ENCODE measurements at places on chromosomes 11 and 22.
A peak's percentile ranks its signal among the peaks of the same experiment; 100 is the strongest.

DNA sequence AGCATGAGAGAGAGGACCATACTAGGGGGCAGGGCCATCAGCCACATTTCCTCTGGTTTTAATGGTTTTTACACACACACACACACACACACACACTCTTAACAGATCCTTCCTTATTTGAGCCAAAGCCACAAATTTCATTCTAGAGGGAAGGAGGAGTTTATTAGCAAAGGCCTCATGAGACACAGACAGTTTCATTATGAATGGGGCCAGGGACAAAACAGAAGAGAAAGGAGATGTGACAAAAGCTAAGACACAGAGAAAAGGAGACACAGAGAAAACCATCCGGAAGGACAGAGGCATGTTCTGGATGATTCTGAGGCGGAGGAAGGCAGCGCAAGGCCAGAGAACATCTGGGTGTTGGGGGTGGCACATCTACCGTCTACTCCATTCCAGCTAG lies 32.2 kb upstream of the ARFGAP3 start:
- no peak for DNase-seq

- DNase-seq, result no peak
Measured at GRCh38 chr11:94185416-94186084, 56.9 kb downstream of the PANX1 start.

GRCh38 chr22:47259990-47260389 lies 497.5 kb downstream of the TBC1D22A start:
- DNase-seq, result no peak

- DNase-seq, result no peak
Measured at GRCh38 chr22:47310601-47311000, 548.2 kb downstream of the TBC1D22A start.

DNA sequence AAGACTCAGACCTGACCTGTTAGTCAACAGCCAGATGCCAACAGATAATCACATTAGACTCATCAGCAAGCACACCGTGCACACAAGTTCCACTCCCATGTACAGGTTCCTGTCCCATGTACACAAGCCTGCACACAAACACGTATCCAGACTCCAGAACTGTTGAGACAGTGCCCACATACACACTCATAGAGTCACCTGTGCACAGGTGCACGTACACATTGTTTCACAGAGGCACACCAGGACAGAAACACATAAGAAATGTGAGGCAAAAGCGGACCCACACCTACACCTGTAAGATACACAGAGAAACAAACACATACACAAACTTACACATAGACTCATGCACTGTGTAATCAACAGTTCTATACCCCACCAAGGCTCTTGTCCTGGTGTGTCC lies 2.7 kb upstream of the ZNF74 start:
- no peak for DNase-seq

DNA sequence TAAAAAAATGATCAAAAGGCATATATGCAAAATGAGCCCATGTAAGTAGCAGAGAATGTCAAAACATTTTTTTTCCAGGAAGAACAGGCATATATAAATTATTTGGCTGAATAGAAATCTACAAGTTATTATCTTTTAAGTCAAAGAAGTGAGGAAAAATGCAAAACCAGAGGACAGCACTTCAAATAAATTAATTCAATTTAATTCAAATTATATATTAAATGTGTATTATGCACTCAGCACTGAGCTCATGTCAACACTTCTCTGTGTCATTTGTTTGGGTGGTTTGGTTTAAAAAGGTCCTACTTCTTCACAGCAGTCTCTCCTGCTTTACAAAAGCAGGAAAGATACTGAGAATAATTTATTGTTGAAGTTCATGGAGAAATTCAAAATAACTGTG lies 41.9 kb upstream of the PDGFD start:
- DNase-seq, result no peak

DNA sequence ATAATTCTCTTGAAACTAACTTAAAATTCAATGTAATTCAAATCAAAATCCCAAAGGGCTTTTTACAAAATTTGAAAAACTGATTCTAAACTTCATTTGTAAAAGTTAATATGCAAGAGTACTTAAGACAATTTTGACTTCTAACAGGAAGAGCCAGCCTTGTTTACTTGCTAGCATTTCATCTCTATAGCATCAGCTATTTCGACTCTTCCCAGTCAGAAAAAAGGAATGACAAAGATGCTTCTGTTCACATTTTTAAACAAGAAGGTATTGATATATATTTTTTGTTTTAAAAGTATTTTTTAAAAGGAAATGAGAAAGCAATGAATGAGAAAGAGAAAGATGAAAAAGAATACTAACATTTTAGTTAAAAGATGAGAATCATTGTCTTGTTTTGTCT lies 16.4 kb downstream of the SLN start:
- DNase-seq, result no peak

DNA sequence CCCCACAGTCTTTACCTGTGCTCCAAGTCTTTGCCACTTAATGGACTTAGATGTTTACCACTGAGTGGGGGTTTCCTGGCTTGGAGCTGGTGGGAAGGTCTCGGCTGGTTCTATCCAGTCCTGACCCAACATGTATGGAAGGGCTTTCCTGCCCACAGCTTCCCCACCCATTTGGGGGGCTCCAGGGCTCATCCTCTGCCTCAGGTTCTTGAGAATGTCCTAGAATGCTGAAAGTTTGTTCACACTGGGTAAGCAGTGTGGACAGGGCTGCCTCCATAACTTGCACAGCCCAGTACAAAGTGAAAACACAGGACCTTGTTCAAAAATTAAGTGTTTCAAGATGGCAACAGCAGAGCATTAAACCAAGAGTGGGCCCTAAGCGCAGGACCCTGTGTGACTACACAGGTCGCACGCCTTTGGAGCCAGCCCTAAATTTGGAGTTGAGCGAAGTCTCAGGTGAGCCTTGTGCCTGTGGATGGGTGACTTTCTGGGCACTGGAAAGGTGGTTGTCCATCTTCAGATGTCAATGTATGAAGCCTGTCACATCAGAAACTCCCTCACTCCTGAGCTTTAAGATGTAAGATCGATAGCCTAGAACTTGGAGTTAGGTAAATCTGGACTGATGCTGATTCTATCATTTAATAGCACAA lies 72.7 kb upstream of the NARS2 start:
- DNase-seq, result no peak

DNA sequence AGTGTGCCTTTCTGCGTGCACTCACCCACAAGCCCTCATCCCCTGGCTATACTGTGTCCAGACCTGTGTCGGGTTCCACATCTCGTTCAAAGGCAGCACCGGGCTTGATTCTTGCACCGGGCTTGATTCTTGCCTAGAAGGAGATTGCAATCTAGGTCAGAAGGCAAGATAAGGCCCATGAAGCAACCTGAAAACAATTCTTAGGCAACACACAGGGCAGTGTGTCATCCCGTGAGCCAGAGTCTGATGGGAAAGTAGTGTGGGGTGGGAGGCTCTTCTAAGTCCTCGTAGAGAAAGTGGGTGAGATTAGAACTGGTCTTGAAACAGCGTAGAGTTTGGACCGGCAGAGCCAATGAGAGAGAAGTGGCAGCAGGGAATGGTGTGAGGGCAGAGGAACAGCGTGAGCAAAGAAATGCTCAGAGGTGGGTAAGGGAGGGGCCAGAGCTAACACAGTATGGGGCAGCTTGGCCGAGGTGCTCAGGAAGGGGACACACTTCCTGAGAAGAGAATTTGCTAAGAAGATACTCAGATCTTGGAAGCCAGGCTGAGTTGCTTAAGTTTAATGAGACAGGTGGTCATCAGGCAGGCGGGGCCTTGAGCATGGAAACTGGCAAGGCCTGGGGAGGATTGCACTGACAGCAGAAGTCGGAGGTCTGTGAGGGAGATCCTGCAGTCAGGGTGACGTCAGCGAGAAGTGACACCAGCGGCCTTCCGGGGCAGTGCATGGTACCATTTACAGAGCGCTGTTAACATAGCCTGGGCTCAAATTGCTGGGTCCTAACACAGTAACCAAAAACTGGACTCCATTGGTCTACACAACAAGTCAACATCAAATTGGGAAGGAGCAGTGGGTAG lies 40.7 kb upstream of the DKK3 start:
- no peak for DNase-seq

- DNase-seq, result no peak
Measured at GRCh38 chr11:29208117-29208516, 808.7 kb downstream of the KCNA4 start.

- DNase-seq, result no peak
Measured at GRCh38 chr22:48753381-48753730, 1074.3 kb downstream of the BRD1 start.

- no peak for DNase-seq
Measured at GRCh38 chr11:73271936-73272679, at the start of gene P2RY6. Gene P2RY6 (plus strand): TSS chr11:73272338. CDS start chr11:73296519, 24,181 bp downstream.

DNA sequence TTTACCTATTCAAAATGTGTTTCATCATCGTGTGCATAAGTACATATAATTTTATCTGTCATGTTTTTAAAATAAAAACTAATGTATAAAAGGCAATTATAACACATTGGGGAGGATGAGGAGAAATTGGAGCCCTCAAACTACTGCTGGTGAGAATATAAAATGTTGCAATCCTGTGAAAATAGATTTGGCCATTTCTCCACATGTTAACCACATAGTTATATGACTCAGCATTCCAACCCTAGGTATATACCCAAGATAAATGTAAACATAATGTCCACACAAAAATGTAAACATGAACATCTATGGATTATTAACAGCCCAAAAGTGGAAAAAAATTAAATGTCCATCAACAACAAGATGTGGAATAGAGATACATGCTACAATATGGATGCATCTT lies 928.0 kb upstream of the FAT3 start:
- DNase-seq, result no peak

- peak; percentile 57 for DNase-seq
Measured at GRCh38 chr11:75547617-75548058, 14.4 kb upstream of the SERPINH1 start.

DNA sequence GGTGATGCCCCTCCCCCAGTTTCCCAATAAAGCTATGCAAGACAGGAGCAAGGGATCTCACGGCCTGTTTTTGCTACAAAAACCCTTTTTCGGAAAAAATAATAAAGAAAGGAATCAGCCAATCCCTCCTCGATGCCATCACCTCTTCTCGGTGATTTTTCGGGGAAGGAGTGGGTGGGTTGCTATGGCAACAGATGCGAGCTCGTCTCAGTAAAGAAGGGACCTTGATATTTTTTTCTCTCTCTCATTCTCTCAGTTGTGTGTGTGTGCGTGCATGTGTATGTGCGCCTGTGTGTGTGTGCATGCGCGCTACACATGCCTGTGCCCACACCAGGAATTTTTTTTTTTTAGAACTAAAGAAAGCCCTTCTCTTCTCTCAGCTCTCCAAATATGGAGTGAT lies 3.8 kb upstream of the NPAS4 start:
- DNase-seq, result no peak

DNA sequence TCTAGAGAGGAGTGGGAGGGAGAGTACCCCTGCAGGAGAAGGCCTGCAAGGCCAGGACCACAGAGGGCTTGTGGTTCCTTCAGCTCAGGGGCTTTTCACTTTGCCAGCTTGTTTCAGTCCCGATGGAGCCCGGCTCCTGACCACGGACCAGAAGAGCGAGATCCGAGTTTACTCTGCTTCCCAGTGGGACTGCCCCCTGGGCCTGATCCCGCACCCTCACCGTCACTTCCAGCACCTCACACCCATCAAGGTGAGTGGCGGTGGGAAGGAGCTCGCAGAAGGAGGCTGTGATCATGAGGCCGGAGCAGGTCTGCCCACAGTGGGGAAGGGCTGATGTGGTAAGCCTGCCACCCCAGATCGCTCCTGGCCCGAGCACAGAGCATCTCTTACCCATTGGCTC lies 13.5 kb downstream of the ACP2 start:
- no peak for DNase-seq

DNA sequence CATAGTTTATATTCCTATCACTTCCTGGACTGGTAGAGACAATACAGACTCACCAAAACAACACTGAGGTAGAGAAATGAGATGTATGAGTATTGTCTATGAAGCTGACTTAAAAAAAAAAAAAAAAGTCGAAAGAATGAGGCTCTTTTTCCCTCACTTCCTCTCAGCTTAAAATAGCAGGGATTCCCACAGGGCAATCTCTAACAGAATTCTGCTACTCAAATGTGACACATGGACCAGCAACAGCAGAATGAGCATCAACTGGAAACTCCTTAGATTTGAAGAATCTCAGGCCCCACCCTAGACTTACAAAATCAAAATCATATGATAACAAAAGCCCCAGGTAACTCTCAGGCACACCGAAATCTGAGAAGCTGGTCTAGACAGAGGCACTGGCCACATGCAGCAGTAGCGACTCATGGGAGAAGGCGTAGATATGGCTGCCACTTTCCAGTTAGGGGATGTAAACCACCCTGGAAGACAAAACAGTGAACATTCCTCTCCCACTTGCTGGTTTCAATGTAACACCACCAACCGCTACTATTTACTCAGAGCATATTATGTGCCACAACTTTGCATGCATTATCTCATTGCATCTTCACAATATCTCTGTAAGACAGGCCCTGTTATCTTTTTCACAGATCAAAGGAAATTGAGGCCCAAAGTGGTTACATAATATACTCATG lies 128.0 kb downstream of the RBFOX2 start:
- no peak for DNase-seq

GRCh38 chr22:41380993-41381328 lies 781 bp upstream of the TEF start:
- peak; percentile 65 for DNase-seq

DNA sequence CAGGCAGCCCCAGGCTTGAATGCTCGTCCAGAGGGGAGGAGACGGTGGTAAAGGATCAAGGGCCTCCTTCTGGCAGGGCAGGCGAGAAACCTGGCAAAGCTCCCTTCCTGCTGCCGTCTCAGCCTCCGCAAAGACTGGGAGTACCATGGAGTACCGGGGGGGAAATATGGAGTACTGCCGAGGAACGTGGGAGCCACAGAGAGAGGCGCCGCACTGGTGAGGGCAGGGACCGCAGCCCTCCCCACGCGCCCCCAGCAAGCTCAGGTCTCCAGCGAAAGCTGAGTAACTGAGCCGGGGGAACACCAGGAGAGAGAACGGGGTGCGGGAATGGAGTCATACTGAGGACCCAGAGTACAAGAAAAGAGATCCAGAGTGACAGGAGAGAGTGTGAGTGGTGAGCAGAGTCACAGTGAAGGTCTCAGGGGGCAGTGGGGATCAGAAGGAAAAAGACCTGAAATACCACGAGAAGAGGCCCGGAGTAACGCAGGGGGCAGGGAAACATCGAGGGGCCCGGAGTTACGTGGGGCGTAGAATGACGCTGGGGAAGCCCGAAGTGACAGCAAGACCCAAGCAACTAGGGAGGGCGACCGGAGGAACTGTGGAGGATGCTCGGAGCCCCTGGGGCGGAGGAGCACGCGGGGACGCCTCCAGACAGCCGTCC lies 740 bp downstream of the EML3 start:
- peak; percentile 58 for DNase-seq

All from colonic mucosa (tissue), 4 donors.